Activated CD4-positive, alpha-beta T cell treated with anti-CD3 and anti-CD28 coated beads for 4 hours (primary cell): ENCODE measurements at places on chromosomes 3 and 15.

- DNase-seq = no peak
Observed at GRCh38 chr15:68421115-68421551, 10.8 kb downstream of the ITGA11 start.

GRCh38 chr3:108415661-108416060 is 94.7 kb downstream of the MYH15 start:
- DNase-seq = no peak

DNA sequence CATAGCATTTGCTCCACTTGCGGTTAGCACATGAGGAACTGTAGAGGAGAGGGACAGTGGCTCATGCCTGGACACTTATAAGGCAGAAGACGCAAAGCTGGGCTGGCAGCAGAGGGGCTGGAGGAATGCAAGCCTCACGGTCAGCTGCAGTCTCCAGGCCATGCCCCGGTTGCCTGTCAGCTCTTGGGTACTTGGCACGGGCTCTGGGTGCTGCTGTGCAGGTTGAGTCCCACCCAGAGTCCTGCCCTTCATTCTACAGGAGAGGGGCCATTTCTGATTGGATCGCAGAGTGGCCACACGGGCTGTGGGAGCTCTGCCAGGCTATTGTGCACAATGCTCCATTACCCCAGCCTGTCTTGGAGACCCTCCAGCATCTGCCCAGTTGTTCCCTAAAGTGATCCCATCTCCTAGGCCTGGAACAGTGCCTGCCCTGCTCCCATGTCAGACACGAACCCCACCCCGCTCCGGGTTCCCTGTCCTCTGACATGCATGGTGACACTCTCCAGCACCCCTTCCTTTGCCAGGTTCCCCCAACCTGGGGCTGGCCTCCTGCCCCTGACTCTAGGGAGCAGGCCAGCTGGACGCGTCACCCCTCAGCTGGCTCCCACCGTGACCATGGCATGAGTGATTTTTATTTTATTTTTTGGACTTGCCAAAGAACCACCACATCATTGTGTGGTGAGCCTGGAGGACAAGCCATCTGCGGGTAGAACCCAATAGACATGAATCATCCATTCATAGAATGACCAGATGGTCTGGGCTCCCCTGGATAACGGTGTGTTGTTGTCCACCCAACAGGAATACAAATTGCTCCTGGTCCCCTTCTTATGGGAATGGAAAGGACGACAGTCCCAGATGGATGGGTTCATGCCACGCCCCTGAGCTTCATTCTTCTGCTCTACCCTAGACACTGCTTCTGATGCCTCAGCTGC is 51.0 kb upstream of the KLF13 start:
- DNase-seq = no peak

GRCh38 chr15:57432141-57432741 is 55.9 kb downstream of the CGNL1 start:
- DNase-seq = no peak

DNA sequence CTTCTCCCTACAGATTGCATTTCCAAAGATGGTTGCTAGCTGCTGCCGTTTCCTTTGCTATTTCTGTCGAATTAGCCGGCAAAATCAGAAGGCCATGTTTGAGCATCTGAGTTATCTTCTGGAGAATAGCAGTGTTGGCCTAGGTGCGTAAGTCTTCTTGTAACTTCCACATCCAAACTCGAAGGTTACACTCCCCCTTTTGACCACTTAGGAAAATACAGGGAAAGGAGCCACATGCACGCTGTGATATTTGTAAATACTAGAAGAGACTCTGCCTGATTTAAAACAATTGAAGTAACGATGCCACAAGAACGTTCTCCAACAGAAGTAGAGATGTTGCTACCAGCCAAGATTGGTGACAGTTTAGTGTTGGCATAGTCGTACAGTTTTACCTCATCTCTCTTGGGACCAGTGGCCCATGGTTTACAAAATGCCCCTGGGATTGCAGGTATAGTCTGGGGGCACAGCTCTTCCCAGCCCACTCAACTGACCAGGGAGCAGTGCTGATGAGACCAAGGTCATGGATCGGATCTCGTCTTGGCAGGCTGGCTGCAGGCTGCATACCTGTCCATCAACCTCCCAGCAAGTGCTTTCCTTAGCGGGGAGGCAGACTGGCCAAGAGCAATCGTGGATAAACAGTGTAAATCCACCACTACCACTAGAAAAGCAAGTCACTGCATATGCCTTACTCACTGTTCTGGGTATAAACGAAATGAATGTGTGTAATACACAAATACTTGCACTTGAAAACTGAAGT is 268.4 kb upstream of the CHRM5 start:
- no peak for DNase-seq

GRCh38 chr3:29171043-29171990 is 109.6 kb upstream of the RBMS3 start:
- no peak for DNase-seq

- no peak for DNase-seq
Observed at GRCh38 chr3:67635257-67635656, 19.2 kb downstream of the SUCLG2 start.

- no peak for DNase-seq
Observed at GRCh38 chr3:58018892-58019742, 10.9 kb downstream of the FLNB start.

DNA sequence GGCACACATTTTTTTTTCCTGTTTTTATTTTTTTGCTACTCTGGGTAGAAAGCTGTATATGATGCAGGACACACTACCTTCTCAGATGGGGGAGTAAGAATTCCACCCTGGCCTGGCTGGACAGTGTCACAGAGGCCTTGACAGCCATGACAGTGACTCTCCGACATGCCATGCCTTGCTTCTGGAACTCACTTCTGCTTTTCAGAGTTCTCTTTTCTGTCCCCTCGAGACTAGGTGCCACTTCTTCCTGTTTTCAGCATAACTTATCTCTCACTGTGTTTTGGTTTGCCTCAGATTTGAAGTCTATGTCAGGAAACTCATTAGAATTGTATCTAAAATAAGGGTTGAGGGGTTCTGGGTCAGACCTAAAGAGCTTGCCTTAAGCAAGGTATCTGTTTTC is 69.1 kb upstream of the SEC13 start:
- DNase-seq = no peak

DNA sequence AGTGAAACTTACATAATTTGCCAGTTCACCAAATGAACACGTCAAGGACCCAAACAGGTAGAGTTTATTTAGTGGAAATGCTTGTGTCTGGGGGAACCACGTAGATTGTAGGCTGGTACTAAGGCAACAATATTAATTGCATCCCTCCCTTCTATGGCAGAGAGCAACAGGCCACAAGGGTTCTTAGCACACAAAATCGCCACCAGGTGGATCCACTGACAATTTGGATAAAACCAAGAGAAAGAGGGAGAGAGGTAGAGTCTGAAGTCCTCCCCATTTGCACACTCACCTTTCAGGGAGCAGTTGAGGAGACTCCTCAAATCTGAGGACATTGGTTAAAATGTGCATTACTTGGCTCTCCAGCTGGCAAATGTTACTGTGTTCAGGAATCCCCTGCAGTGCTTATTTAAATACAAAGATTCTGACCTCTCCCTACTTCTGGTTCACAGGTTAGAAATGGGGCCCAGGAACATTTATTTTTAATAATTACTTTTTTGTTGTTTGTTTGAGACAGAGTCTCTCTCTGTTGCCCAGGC is 181.0 kb upstream of the FEZF2 start:
- DNase-seq = no peak

GRCh38 chr3:157112536-157112935 is 47.4 kb downstream of the CCNL1 start:
- DNase-seq = no peak

GRCh38 chr15:44145495-44145894 is 49.6 kb downstream of the FRMD5 start:
- DNase-seq = no peak

DNA sequence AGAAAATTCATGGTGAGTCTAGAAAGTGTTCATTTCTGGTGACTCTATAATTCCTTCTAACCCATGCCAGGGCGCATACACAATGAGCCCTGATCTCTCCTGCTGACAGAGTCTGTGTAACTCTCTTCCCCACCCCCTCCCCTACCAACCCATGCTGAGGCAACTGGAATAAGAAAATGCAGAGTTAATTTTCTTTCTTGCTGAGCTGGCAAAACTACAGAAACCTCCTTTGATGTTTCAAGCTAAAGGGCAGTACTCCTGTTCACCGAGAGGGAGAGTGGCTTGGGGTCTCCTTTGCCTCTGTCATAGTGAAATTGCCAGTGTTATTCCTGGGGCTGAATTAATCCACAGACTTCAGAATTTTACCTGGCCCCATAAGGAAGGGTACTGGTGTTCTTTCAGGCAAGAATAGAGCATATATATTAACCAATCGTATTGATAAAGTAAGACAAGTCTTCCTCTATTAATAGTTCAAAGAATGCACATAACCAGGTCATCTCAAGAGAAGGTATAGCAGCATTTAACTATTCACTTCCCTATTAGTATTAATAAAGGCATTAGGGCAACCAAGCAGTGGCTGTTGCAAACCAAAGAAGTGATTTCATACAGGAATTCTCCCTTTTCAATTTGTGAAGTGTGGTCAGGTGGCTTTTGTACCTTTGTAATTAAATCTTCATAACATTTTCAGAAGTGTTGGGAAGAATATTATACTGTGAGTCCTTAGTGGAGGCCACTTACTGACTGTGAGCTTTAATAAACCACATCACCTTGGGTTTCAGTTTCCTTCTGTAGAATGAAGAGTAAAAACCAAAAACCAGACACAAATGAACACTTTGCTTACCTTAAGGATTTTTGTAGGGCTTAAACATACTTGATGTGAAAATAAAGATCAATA is 4.1 kb downstream of the GAP43 start:
- DNase-seq = no peak

GRCh38 chr15:69034352-69034751 is 19.9 kb downstream of the NOX5 start:
- DNase-seq = no peak

- DNase-seq = peak; percentile 29
Observed at GRCh38 chr3:134249935-134250716, 533 bp downstream of the RYK start.

- no peak for DNase-seq
Observed at GRCh38 chr15:31148297-31149087, 47.0 kb upstream of the TRPM1 start.

DNA sequence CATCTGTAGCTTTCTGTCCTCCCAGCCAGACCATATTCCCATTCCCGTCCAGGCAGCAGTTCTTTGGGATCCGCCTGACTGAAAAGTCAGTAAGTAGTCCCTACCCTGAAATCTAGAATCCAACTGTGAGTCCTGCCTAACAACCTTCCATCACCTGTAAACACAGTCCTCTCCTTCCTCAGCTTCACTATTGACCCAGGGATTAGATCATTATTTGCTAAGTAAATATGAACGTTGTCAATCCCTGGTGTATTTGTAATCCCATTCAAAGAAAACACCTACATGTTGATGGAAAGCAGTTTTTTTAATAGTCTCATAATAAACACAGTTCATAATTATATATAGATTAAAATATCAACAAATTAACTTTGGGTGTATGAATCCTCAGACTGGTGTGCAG is 732 bp downstream of the SAXO2 start:
- no peak for DNase-seq

DNA sequence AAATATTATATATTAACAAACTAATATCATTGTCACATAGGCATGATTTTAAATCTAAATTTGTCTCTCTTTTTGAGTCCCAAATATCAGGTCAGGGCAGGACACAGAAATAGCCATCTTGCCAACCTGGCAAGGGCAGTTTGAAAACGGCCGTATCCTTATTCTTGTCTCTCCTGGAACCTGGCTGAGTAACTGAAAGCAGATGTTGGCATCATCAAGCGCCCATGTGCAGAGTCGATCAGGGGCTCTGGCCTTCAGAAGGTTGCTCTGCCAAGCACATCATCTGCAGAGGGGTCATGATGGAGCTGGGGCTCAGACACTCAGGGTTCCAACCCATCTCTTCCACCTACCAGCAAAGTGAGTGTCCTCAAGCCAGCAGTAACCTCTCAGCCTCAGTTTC is 55.2 kb upstream of the OCA2 start:
- DNase-seq = no peak

GRCh38 chr3:104628185-104628789 is 738.4 kb upstream of the ALCAM start:
- DNase-seq = no peak

DNA sequence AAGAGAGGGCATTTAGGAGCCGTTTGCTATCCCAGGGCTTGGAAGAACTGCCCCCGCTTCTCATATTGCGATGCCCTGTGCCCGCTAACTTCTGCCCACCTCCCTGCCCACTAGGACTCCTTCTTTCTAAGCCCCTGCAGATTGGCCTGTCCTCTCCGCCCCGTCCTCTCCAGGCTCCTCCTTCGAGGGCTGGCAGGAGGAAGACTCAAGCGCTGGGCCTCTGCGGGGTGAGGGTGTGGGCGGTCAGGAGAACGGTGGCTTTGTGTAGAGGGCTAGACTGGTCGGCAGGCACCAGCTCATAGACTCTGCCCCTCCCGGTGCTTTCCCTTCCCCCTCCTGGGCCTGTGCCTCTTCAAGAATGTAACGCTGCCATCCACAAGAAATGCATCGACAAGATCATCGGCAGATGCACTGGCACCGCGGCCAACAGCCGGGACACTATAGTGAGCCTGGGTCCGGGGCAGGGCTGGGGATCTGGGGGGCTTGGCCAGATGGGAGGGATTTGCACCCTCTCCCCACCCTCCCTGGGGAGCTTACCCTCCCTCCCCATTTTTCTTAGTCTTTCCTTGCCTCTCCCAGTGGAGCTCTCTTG is 21.9 kb downstream of the PRKCD start:
- DNase-seq = no peak

DNA sequence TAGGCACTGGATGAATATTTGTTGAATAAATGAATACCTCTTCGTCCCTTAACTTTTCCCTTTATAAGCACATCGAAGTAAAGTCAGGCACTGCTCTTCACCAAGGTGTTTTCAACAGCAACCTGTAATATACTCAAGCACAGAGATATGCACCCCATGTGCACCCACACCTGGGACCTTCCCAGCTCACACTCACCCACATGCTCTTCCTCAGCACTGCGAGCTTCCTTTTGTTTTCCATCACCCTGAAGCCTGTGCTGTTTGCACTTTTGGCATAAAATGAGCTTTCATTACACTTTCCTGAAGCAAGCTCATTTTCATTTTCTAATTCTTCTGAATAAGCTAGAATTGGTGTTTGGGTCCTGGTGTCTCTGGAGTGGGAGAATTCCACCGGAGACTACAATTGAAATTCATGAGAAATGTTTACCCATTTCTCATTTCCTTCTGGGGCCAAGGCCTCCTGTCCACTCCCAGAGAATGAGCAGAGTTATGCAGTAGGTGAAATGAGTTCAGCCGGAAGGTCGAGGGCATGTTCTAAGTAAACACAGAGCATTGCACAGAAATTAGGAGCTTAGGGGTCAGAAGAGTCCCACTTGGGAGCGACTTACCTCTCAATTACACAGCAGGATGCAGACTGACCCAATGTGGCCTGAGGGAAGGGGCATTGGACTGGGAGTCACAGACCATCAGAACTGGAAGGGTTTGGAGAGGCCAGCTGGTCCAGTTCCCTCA is 15.0 kb downstream of the MASP1 start:
- no peak for DNase-seq

- peak; percentile 100 for DNase-seq
Observed at GRCh38 chr3:101676765-101677435, at the start of gene ZBTB11. Gene ZBTB11, minus strand, starts transcription at chr3:101677132. Its CDS starts 218 bp downstream, at chr3:101676914.

GRCh38 chr15:95598251-95598855 is 732.1 kb upstream of the NR2F2 start:
- DNase-seq = no peak
